ENCODE measurements at places on chromosomes 2 and 18.

DNA sequence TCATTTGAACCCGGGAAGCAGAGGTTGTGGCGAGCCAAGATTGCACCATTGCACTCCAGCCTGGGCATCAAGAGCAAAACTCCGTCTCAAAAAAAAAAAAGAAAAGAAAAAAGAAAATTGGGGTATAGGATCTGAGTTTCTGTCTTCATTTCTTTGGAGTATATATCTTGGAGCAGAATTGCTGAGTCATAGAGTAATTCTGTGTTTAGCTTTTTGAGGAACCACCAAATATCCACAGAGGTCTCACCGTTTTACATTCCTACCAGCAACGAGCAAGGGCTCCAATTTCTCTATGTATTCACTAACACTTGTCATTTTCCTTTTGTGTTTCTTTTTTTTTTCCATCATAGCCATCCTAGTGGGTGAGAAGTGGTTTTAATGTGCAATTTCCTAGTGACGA lies 87.6 kb upstream of the TEX51 start:
- no peak for DNase-seq

- DNase-seq = no peak
Observed at GRCh38 chr2:80852808-80853139, 548.2 kb upstream of the LRRTM1 start.

DNA sequence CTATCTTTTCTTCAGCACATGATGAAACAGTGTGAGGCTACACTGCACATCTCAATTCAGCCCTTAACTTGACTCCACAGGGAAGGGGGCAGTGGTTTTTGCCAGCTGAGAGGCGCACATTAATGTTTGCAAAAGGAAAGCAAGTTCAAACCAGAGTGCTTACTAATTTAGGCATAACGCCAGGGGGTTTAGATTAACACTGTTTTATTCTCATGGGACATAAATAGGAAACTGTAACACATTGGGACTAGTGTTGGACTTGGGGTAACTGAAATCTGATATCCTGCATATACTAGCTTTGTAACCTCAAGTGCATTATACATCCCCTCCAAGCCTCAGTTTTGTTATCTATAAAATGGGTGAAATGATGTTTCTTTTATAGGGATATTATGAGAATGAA lies 821.2 kb upstream of the ID2 start:
- DNase-seq = no peak

DNA sequence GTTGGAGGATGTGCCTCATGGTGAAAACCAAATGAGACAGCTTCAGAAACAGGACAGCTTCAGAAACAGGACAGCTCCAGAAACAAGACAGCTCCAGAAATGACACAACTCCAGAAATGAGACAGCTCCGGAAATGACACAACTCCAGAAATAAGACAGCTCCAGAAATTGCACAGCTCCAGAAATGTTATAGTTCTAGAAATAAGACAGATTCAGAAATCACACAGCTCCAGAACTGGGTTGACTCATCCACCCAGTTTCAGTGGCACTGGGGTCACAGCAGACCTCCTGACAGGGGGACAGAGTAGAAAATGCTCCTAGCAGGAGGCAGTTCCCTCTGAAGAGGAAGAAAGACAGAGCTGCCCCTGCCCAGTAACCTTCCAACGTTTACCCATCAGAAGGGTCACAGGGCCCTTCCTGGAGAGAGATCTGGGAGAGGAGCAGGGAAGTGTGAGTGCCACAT lies 26.9 kb upstream of the COL6A3 start:
- DNase-seq = no peak

DNA sequence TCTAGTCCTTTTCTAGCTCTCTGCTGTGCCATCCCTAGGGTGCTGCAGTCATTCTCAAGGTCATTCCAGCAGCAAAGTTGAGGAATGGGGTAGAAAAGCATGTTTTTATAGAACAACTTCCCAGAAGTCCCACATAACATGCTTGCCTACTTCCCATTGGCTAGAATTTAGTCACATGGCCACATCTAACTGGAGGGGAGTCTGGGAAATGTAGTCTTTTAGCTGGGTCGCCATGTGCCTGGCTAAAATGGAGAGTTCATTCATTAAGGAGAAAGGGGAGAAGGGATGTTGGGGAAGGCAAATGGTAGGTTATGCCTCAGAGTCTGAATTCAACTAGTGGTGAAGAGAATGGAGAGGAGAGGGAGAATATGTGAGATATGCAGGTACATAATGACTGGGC lies 85.7 kb downstream of the SLC4A3 start:
- no peak for DNase-seq

- no peak for DNase-seq
Observed at GRCh38 chr2:119292226-119292625, 68.6 kb downstream of the STEAP3 start.

- DNase-seq = no peak
Observed at GRCh38 chr2:146228466-146229058, 1616.3 kb upstream of the ACVR2A start.

GRCh38 chr2:44244135-44244871 lies 31.0 kb upstream of the SLC3A1 start:
- DNase-seq = peak; percentile 14

GRCh38 chr2:19911808-19912509 lies 10.2 kb upstream of the TTC32 start:
- no peak for DNase-seq

DNA sequence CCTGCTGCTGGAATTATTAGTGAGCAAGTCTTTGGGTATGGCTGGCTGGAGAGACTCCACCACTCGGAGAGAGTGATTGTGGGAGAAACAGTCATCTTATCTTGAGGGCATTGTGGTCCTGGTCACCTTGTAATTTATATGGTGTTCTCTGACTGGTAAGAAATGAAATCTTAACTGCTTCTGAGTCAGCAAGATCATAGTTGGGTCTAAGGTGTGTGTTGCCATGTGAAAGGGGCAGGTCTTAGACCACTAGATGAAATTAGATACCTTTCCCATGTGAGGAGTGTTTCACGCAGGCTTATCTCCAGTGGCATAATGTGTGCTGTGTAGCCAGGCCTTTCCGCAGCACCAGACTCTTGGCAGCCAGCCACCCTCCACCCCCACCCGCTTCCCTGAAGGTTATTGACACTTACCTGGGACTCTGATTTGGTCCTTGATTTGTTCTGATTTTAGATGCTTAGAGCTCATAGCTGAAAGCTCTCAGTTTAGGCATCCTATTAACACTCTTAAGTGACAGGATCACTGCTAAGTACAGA lies 7.7 kb downstream of the MAPRE3 start:
- no peak for DNase-seq

DNA sequence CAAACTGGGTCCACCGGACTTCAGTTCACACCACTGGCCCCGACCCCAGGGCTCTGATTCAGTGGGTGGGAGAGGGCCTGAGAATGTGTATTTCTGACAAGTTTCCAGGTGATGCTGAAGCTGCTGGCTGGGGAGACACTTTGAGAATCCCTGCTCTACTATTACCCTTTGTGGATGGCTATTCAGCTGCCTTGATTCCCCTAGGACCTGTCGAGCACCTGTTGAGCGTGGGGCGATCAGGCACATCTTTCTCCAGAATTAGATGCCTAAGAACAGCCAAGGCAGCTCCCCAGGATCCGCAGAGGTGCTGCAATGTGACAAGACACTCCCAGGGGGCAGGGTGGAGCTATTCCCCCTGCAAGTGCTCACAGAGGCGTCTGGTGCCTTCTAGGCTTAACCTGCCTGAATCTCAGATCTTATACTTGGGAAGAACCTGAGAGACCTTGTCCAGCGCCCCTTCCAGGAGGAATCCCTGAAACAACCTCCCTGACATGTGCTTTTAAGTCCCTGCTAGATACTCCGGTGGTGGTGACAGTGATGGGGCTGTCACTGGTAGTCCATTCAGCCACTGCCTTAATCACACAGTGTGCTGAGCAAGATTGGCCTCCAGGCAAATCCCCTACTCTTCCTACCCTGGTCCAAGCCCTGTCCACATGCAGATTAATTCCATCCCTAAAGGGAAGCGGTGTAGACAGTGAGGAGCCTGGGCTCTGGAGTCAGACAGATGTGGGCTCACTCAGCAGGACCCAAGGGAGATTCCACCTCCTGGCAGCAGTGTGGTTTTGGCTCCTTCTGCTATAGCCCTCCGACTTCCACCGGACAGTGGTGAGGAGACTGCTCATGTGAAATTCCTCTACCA lies 43.4 kb upstream of the OTOF start:
- DNase-seq = no peak

- no peak for DNase-seq
Observed at GRCh38 chr2:17540813-17541530, 476 bp downstream of the VSNL1 start.

- no peak for DNase-seq
Observed at GRCh38 chr2:9336241-9336575, 87.1 kb downstream of the ITGB1BP1 start.

GRCh38 chr18:79819968-79820351 lies 22.2 kb downstream of the KCNG2 start:
- DNase-seq = no peak

DNA sequence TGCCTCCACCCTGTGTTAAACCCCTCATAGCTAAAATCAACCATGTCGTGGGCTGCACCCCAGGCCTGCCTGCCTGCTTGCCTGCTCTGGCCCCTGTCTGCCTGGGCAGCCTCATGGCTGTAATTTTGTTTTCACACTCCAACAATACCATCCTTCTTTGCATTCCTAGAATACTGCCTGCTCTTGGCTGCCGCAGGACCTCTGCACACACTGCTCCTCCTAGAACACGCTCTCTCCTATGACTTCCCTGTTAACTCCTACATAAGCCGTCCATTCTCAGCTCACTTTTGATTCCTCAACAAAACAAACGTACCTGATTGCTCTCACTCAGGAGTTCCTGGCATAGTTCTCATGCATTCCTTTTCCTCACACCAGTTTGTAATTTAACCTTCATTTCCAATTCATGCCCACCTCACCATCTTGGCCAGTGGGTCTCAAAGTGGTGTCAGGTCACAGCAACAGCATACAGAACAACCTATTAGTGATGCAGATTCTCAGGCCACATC lies 2.5 kb downstream of the UXS1 start:
- DNase-seq = no peak

GRCh38 chr2:1613731-1614354 lies 130.5 kb downstream of the PXDN start:
- DNase-seq = no peak

- no peak for DNase-seq
Observed at GRCh38 chr18:6748241-6748640, 18.7 kb downstream of the ARHGAP28 start.

- no peak for DNase-seq
Observed at GRCh38 chr2:24886126-24886501, 33.9 kb downstream of the ADCY3 start.

GRCh38 chr2:233865838-233866237 lies 2.3 kb downstream of the MSL3B start:
- DNase-seq = no peak

- no peak for DNase-seq
Observed at GRCh38 chr18:38616306-38616705, 1050.7 kb upstream of the CELF4 start.

DNA sequence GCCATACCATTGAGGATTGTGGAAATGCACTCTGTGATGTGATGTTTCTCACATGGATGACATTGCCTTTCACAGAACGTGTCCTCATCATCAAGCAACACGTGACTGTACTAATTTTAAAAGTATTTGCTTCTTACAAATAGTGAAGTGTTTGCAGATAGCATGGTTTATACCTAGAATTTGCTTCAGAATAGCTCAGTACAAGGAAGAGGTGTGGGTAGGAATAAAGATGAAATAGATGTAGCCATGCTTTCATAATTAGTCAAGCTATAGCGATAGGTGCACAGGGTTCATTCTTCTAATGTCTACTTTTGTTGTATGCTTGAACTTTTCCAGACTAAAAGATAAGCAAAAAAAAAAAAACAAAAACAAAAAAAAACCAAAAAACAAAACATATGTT lies 27.5 kb downstream of the MAP4K4 start:
- no peak for DNase-seq

DNA sequence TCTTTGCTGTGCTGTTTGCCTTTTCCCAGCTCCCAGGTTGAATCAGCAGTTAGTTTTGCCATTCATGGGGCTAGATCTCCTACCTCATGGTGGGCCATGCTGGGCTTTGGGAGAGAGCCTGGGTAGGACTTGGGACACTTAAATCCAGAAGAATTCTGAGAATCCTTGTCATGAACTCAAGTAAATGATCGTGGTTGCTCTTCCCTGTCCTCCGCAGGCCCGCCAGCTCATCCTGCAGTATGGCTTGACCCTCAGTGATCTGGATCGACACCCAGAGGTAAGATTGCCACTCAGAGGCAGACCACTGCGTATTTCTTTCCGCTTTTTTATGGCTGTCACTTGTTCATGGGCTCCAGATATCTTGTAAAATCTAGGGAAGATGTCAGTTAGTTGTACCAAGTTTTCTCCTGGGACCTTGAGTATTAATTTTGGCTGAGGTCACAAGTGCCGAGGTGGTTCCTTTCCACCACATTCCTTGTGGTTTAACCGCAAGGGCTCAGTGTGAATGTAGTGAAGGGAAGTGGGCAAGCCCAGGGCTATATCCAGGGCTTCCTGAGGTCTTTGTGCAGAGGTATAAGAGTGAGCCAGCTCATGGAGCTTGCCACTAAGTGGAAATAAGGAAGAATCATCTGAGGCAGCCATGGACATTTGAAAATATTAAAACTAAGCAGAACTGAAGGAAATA lies 37.7 kb downstream of the RPIA start:
- DNase-seq = no peak

DNA sequence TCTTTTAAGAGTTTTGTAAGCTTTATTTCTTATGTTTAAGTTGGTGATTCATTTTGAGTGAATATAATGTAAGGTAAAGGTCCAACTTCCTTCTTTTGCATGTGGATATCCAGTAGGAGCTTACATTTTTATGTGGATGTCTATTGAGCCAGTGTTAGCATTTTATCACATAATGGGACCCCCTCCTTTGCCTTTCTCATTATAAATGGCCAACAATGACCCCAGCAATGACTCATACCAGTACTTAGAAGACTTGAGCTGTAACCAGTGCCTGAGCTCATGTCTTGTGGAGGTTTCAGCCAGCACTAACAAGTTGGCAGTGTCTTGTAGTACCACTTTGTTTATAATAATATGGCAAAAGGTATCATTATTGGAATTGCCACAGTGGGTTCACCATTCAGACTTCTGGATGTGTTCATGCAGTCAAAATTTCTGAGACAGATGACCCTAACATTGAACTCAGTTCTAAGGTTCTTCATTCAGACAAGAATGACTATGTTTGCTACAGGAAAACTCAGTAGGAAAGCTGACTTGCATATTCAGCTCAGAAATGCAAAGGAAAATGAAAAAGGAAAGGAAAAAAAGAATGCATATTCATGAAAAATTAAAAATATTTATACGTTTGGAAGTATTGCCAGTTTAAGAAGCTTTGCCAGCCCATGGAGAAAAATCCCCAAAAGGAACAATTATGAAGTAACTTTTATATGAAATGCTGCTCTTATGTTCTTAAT lies 41.0 kb downstream of the CDKL4 start:
- no peak for DNase-seq

GRCh38 chr2:16625201-16625729 lies 40.4 kb downstream of the CYRIA start:
- no peak for DNase-seq

DNA sequence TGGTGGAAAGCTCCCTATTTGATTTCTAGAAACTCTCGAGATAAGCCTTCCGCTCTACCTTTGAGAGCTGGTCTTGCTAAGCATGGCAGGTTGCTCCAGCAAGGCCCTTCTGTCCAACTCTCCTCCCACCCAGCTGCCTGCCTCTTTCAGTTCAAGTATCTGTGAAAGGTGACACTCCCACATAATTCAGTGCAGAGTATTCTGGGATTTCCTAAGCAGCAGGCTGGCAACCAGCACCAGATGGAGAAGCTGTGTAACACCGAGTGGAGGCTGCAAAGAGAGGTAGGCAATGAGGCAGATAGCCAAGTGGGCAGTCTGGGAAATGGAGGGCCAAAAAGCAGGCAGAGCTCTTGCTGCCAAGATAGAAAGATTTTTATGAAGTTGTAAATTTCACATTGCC lies 88.4 kb upstream of the CAVIN2 start:
- no peak for DNase-seq

Measured in activated CD4-positive, alpha-beta T cell treated with anti-CD3 and anti-CD28 coated beads for 1 hour (primary cell).